ENCODE measurements at places on chromosomes 7 and 10. TPM values are rescaled to one million over a fixed set of nuclear protein-coding genes. Genes with fewer than 3 reads are reported as not detected.

DNA sequence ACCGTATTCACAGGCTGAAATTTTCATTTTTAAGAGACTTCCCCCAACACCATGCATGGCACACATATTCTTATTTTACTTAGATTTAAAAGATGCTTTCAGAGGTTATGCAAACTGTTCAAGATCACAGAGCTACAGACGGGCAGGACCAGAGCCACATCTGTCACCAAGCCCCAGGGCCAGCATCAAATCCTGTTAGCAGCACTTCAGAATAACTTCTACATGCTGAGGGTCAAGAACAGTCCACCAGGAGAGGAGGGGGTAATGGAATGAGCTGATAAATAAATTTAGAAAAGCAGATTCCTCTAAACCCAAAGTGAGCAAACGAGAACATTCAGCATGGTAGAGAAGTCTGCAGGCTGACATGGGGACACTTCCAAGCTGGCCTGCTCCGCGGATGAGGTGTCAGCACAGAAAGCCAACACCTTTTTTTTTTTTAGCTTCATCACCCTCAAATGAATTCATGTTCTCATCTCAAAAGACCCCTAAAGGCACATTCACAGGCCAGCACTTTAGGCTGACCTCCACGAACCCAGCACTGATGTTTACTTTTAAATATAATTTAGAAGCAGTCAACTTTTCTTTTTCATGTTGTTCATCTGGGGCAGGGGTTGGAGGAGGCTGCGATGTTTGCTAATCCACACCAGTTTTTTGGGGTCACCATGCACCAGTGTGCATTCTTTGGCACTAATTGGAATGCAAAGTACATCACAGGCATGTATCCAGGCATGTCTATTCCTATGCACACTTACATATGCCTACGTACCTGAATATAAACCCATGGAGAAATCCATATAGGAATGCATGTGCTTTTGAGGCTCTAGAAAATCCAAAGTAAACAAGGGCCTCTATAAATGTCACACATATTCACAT lies 249.0 kb downstream of the TNS3 start:
- no peak for DNase-seq

NUTM2A gene
- 4.1 TPM for polyA plus RNA-seq

CPVL gene
- 33.8 TPM for polyA plus RNA-seq

DNA sequence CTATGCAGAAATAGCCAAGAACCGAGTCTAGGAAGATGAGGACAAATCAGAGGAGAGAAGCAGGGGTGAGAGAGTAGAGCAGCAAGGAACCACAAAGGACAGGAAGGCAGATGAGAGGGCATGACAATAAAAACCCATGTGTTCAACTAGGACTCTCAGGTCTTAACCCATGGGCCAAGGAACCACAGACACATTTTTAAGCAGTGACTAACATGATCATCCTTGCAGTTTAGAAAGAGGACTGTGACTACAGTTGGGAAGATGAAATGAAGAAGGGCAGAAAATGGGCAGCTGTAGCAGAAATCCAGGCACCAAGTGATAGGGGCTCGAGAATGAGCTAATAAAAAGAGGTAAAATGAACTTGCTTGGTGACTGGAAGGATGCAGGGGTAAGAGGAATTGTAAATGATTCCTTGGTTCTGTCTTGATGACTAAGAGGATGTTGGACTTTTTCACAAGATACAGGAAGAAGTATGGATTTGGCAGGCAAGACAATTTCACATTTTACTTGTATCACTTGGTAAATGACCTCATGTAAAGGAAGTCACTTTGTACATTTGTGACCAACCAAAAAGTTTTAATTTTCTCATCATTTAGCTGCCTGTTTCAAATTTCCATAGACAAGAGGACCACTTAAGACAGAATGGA lies 22.8 kb downstream of the SGMS1 start:
- DNase-seq, result no peak

DNA sequence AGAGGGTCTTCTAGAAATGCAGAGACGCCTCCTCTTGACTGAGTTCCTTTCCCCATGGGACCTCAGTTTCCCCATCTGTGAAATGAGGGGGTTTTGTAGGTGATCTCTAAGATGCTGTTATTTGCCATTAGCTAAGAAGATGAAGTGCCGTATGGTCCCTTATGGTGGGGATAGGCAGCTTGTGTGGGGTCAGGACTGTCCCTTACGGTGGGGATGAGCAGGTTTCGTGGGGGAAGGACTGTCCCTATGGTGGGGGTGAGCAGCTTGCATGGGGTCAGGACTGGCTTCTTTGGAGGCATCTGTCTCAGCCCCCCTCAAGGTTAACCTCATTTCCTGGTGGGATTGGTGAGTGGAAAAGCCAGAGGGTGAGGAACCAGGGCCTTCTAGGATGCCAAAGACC lies 148.3 kb upstream of the GPR26 start:
- no peak for DNase-seq

ANKRD2 gene
- polyA plus RNA-seq, result 48.1 TPM

- DNase-seq, result no peak
These were observed 86.9 kb downstream of the CXCL12 start for GRCh38 chr10:44297963-44298362.

DNA sequence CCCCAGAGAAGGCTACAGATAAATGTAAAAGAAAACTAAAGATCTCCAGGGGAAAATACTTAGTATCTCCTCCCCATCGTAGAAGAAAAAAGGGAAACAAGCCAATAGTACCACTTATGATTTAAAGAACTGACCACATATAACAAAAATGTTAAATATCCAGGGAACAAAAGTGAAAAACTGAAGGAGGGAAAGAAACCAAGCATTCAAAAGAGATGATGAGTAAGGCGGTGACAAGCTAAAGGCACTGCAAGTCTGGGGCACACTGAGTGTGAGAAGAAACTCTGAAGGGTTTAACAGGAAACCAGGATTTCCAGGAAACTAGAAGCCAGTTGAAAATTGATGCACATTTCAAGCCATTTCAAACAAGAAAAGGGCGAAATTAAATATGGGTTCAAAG lies 226.3 kb downstream of the AHR start:
- no peak for DNase-seq

- DNase-seq, result no peak
These were observed 131.5 kb upstream of the C1QL3 start for GRCh38 chr10:16653224-16653623.

- no peak for DNase-seq
These were observed 38.9 kb downstream of the HK1 start for GRCh38 chr10:69317175-69317604.

DNA sequence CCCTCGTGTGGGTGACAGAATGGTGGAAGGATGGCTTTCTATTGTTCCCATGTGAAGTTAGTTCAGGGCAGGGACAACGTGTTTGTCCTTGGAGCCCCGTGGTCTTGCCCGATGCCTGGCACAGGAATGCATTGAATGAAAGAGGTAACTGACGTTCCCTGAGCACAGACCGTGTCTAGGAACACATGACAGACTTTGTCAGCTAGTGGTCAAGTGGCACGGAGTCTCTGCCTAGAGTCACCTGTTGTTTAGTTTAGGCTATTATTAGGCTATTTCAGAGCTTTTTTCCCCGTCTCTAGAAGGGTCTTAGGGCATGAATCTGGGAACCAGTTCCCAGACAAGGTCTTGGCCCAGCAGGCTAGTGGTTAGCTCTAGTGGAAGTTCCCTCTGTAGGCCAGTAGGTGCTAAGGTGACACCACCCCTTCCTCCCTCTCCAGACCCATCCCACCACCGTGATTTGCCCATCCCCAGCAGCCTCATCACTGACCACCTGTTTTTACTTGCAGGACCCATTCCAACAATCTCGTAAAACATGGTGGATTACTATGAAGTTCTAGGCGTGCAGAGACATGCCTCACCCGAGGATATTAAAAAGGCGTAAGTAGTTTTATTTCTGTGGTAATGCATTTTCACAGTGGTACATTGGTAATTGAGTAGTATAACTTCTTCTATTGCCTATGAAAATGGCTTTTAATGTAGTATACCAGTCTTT lies 21.4 kb downstream of the DNAJB6 start:
- no peak for DNase-seq

ACSM6 gene
- not detected for polyA plus RNA-seq

Data from forelimb muscle (tissue), 1 donor.